Stimulated activated CD4-positive, alpha-beta T cell treated with anti-CD3 and anti-CD28 coated beads, Interleukin-1b, Interleukin-23, amount 100 ng/mL, for 1 hour (primary cell): ENCODE measurements at places on chromosomes 12 and 14.

GRCh38 chr12:40044396-40044795 lies 61.5 kb downstream of the SLC2A13 start:
- DNase-seq, result no peak

GRCh38 chr12:109645194-109645593 lies 68.4 kb upstream of the FAM222A start:
- no peak for DNase-seq

GRCh38 chr12:55061024-55061423 lies 41.2 kb downstream of the NEUROD4 start:
- no peak for DNase-seq

- DNase-seq, result no peak
Measured at GRCh38 chr12:119683413-119683812, 15.5 kb downstream of the PRKAB1 start.
